ENCODE measurements at places on chromosomes 16 and 17. TPM values are rescaled to one million over a fixed set of nuclear protein-coding genes. Genes with fewer than 3 reads are reported as not detected.

PLEKHH3 gene
- 0.76 TPM for total RNA-seq

CHST4 gene
- total RNA-seq = not detected

DNA sequence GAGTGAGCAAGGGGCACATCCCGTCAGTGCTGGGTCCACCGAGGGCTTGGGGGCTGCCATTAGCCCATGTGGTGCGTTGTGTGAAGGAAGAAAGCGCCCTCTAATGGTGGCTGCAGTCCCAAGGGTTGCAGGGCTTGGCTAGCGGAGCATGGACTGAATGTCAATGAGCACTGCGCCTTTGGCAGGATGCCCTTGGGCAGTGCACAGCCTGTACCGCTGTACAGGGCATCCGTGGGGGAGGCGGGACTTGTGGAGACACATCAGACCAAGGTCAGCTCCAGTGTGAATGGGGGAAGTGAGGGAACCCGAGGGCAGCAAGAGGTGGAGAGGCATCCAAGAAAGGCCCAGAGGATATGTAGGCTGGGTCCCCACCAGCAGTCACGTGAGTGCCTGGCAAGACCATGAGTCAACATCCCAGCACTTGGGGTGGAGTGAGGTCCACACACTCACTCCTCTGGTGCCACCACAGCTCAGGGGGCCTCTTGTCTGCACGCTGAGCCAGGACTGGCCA is 75.5 kb upstream of the MED9 start:
- no peaks in the 10 kb centered on the region for H3K36me3 ChIP-seq
- DNase-seq = no peak
- no peak overlapping the region for H3K4me3 ChIP-seq
- H3K27ac ChIP-seq = no peak overlapping the region
- no peaks in the 10 kb centered on the region for H3K27me3 ChIP-seq

- no peak for DNase-seq
- H3K4me1 ChIP-seq = no peaks in the 10 kb centered on the region
- H3K27ac ChIP-seq = no peak overlapping the region
- H3K4me3 ChIP-seq = no peak overlapping the region
- no peaks in the 10 kb centered on the region for H3K36me3 ChIP-seq
- H3K27me3 ChIP-seq = no peaks in the 10 kb centered on the region
Measured at GRCh38 chr16:60727851-60728250, 1308.4 kb downstream of the CDH8 start.

GRAPL gene
- total RNA-seq = 5.9 TPM

- no peak overlapping the region for H3K4me3 ChIP-seq
- H3K27ac ChIP-seq = peak overlapping the region; percentile 13
Measured at GRCh38 chr16:89593841-89594240, 18.3 kb downstream of the CPNE7 start.
